NCI-H187 treated with DMSO at 0.1 percent for 48 hours (cell line): ENCODE measurements at places on chromosomes 7 and 10.

DNA sequence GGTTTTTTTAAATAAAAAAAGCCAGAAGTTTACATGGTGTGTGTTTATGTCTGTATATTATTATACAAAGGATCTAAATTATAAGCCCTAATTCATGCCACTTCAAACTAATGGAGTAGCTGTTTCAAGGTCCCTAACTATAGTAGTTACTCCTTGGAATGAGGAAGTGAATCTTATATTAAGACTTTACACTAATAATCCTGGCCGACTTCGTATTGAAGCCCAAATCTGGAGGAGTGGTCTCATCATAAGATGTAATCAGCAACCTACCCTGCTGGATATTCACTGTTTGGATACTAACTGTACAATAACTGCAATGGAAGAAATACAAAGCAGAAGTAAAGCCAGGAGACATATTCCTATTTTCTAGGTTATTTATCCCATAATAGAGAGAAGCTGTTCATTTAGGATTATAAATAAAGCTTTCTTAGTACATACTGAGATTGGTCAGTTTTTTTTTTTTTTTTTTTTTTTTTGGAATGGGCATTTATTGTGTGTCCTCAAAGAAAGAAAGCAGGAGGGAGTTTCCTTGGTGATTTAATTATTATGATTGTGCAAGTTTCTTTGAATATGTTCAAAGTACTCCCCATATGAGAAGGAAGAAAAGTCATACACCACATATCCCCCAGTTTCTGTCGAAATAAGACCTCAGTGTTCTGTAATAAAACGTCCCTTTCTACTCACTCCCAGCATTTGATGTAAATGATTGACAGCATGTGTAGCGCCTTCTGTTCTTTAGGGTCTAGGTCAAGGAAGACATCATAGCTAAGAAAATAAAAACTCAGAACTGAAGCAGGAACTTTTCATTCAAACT lies 397.8 kb downstream of the EXOC4 start:
- no peak for DNase-seq

GRCh38 chr7:33334349-33334748 lies 205.0 kb downstream of the BBS9 start:
- no peak for DNase-seq

- DNase-seq: no peak
These were observed 44.5 kb downstream of the CLRN3 start for GRCh38 chr10:127848226-127848625.

DNA sequence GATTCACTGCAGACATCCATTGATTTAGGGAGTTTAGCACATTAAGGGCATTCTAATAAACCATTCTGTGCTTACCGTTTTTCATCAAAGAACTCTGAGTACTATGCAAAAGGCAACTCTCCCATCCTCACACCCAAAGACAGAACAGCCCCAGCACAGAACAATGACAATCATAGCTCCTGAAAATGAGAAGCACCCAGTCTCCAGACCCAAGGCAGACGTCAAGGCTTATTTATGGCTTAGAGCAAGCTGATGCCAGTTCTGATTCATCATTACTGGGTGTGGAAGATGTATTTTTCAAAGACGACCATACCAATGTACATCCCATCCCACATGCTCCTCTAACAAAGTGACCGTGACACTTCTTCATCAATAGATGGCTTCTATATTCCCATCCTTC lies 67.6 kb downstream of the OSBPL3 start:
- no peak for DNase-seq

GRCh38 chr10:108130575-108130974 lies 966.1 kb upstream of the SORCS1 start:
- no peak for DNase-seq

DNA sequence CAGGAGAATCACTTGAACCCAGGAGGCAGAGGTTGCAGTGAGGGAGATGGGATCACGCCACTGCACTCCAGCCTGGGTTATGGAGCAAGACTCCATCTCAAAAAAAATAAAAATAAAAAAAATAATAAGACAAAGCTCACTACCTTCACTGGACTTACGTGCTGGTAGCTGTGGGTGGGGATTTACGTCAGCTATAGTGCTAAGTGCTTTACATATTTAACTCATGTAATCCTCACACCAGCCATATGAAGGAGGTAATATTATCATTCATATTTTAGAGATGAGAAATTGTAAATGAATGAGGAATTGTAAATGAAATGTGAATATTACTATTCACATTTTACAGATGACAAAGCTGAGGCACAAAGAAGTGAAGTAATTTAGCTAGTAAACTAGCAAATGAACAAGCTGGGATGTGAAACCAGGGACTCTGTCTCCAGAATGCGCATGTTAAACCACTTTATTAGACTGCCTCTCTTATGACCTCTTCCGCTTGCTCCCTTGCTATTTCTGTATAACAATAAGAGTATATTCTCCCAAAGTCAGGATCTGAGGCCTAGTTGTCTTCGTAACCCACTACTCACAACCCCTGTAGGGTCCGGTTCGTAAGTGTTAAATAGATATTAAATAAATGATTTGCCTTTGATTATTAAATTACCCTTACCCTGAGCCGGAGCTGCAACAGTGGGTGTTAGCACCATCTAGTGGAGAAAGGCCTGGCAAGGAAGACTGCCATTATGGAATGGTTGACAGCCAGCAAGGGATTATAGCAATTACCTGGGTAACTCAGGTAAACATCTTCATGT lies 70.2 kb downstream of the HTR7 start:
- no peak for DNase-seq

DNA sequence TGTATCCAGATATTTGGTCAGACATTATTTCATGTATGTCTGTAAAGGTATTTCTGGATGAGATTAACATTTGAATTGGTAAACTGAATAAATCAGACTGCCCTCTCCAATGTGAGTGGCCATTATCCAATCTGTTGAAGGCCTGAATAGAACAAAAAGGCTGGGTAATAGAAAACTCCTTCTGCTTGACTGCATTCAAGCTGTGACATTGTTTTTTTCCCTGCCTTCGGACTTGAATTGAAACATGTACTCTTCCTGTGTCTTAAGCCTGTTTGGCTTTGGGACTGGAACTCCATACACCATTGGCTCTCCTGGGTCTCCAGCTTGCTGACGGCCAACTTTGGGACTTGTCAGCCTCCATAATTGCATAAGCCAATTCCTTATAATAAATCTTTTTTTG lies 36.0 kb upstream of the ARHGAP21 start:
- no peak for DNase-seq

- DNase-seq: no peak
These were observed 270.7 kb upstream of the IGFBP3 start for GRCh38 chr7:46191776-46192175.

- DNase-seq: no peak
These were observed 143.4 kb downstream of the VPS50 start for GRCh38 chr7:93375603-93376002.

GRCh38 chr10:86329093-86329710 lies 37.4 kb downstream of the GRID1 start:
- DNase-seq: no peak

GRCh38 chr7:71613313-71613712 lies 481.4 kb downstream of the GALNT17 start:
- no peak for DNase-seq

GRCh38 chr7:50228148-50228547 lies 76.4 kb upstream of the IKZF1 start:
- DNase-seq: no peak
